ENCODE measurements at places on chromosomes 2 and 18.

GRCh38 chr2:69260666-69261065, 126.4 kb downstream of the GFPT1 start:
- DNase-seq, result no peak

- no peak for DNase-seq
These were observed 20.5 kb downstream of the SLC25A52 start for GRCh38 chr18:31740180-31740579.

- DNase-seq, result no peak
These were observed 63.3 kb downstream of the RPIA start for GRCh38 chr2:88754585-88755320.

DNA sequence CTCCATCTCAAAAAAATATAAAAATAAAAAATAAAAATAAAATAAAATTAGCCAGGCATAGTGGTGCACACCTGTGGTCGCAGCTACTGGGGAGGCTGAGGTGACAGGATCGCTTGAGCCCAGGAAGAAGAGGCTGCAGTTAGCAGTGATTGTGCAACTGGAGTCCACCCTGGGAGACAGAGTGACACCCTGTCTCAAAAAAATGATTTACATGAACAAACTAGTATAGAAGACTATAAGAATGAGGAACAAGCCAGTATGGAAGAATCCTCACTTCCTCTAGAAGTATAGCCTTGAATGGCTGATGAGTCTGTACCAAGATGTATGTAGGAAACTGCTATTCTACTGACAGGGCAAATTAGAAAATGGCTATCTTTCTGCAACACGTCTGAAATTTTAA, 10.9 kb downstream of the YES1 start:
- no peak for DNase-seq

- DNase-seq, result no peak
These were observed 117.9 kb upstream of the COL5A2 start for GRCh38 chr2:189297446-189297845.

GRCh38 chr2:18849841-18850578, 260.6 kb upstream of the NT5C1B start:
- DNase-seq, result no peak

- no peak for DNase-seq
These were observed 184.7 kb downstream of the SATB2 start for GRCh38 chr2:199273042-199273511.

GRCh38 chr18:31835528-31836133, 75.0 kb upstream of the SLC25A52 start:
- DNase-seq, result no peak

GRCh38 chr2:73828389-73828817, 358 bp upstream of the STAMBP start:
- no peak for DNase-seq

- DNase-seq, result peak; percentile 93
These were observed 15.8 kb upstream of the ZAP70 start for GRCh38 chr2:97697252-97698235.

DNA sequence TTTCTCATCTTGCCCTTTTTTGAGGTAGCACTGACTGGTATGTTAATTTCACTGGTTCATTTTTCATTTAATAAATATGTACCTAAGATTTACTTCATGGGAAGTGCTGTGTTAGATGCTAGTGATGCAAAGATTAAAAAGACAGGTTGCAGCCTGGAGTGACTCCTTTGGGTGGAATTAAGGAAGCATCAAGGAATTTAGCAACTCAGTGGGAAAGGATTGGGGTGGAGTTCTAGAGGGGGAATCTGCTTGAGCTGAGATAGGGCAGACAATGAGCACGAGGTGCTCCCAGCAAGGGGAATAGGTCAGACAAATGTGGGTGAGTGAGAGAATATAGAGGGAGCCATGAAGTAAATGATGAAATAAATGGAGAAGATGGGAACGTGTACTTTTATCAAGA, 57.0 kb downstream of the LYPD6 start:
- no peak for DNase-seq

DNA sequence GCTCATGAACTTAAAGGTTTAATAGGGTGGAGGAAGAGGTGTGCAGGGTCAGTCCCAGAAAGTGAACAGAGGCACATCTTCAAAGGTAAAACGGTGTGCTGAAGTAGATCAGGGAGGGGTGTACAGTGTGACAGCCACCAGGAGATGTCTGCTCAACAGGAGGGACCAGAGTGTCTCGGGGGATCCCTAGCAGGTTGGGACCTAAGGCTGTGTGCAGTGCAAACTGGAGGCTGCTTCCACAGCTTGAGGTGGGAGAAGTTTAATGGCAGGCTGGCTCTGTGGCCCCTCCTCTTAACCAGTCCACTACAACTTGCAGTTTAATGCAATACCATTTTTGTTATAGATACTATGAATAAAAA, 33.2 kb downstream of the PLA2R1 start:
- DNase-seq, result no peak

DNA sequence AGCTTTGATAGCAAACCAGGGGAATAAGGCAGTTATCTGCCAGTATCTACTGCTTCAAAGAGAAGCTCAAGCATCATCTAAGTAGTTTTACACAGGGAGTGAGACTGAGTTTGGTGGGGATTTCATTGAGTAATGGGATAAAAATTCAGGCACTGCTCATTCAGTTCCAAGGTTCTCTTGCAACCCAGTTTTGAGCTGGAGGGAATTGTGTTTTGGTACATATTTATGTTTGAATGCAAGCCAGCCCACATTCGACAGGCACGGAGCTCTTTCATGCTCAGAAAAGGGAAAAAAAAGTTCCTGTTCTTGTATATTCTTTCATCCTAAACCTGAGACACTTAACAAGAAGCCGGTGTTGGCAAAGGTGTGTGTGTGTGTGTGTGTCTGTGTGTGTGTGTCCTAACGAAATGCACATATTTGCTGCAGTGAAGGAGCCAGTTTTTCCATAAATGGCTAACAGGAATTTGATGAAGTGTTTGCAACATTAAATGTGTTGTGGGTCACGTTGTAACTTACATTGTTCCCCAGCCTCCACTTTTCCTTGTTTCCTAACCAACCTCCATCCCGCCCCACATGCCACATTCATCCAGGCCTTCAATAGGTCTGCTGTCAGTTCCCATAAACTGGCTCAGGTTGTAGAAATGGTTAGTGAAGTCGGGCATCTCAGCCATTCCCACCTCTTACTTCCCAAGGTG, 311.1 kb downstream of the TXNL1 start:
- no peak for DNase-seq

- DNase-seq, result peak; percentile 86
These were observed 69.4 kb upstream of the REV1 start for GRCh38 chr2:99559075-99559662.

GRCh38 chr2:195706161-195706900, 49.3 kb downstream of the SLC39A10 start:
- no peak for DNase-seq

- no peak for DNase-seq
These were observed 16.7 kb upstream of the RAPH1 start for GRCh38 chr2:203551778-203552177.

- no peak for DNase-seq
These were observed 36.4 kb upstream of the TBR1 start for GRCh38 chr2:161379740-161380139.

DNA sequence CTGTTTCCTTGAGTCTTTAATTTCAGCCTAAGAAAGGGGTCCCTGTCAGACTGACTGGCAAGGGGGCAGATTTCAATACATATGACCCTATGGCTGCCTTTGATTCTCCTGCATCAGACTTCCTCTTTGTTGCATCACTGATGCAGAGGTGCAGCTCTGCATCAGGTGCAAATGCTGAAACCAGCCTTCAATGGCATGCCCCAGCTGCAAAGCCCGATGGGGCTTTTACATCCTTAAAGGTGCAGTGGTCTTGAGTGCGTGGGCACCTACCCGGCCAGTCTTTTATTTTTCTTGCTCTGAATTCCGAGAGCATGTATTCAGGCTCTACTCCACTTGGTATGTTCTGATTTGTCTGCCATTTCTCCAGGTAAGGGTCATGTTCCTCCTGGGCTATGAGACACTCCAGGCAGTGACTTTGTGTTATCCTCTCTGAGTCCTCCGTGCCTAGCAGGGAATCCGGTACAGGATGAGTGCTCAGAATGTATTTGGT, 169.5 kb downstream of the MYCN start:
- DNase-seq, result no peak

DNA sequence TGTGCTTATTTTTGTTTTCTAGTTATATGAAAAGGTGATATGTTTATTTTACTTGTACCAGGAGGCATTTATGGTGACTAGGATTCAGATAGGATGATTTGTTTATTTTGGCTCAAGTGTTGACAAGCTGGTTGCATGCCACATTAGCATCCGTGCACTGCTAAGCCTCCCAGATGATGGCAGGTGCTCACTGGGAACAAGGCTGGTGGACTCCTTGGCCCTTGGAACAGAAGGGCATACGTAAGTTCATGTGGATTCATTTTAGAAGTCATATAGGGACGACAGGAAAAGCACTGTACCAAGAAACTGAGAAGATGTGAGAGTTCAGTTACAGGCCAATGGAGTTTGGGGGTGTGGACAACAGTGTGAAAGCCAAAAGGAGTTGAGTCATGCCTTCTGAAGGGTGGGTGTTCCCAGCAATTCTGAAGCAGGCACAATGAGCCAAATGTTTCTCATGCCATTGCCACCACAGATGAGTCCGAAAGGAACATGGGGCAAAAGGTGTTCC, 166.2 kb downstream of the PHLPP1 start:
- no peak for DNase-seq

DNA sequence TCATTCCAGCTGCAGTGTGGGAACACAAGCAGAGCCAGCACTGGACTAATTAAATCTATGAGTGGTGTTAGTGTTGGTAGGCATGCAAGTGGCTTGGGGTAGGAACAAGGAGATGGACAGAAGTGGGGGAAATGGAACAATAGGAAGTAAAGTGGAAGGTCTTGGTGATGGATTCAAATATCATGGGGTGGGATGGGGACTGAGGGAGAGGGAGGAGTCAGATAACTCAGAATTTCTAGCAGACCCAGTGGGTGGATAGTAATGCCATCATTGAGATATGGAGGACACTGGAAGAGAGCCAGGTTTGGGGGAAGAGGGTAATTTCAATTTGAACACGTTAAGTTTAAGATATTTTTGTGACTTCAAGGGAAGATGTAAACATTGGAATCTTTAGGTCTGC, 2.9 kb upstream of the LNPK start:
- no peak for DNase-seq

- DNase-seq, result no peak
These were observed 62.1 kb upstream of the DOCK10 start for GRCh38 chr2:225104321-225104720.

DNA sequence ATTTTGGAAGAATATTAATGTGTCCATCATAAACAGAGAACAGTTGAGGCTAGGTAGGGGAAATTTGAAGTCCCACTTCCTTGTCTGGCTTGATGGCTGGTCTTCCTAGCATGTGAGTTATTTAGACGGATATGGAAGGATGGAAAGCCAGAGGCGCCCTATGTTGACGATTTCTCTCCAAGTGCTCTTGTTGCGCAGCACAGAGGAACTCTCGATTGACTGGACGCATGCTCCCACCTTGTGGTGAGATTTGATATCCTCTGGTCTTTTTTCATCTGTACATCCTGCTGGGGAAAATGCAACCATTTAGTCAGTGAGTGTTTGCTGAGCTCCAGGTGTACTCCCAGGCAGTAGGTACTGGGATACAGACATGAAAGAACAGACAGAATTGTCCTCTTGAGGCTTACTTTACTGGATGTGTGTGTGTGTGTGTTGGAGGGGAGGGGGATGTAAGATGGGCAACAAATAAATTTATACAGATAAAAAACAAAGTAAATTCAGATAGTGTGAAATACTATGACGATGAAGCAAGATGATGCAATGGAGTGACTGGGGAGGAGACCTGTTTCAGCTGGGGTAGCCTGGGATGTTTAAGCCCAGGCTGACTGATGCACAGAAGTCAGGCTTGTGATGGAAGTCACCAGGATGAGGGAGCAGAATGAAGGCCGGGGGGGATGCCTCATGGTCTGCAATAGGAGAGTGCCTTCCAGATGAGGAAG, 137.2 kb downstream of the TRIM43 start:
- DNase-seq, result peak; percentile 92

- no peak for DNase-seq
These were observed 70.0 kb downstream of the ACKR3 start for GRCh38 chr2:236639461-236640235.

- no peak for DNase-seq
These were observed 1.8 kb downstream of the STRN start for GRCh38 chr2:36964496-36965058.

- DNase-seq, result no peak
These were observed 29.8 kb downstream of the KLF7 start for GRCh38 chr2:207135801-207136457.

DNA sequence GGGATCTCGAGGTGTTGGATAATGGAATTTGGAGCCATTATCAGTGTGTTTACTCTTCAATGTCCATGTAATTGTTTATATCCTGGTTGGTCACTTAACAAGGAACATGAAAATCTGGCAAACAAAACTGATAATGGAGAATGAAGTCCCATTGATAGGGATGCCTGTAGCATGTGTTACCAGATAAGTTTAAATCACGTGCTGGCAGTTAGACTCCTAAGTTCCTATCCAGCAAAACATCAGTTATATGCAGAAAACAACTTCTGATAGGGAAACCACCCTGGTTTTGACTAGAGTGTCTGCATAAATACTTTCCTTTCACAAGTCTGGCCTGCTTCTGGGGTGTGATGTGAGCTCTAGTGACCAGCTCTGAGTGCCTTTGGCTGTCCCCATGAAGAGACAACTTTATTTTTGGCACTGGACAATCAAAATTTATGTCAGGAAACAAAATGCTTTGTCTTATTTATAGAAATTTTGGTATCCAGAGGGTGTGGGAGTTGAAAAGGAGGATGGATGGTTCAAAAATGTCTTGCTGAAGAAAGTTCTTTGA, 82.0 kb downstream of the FHOD3 start:
- no peak for DNase-seq

DNA sequence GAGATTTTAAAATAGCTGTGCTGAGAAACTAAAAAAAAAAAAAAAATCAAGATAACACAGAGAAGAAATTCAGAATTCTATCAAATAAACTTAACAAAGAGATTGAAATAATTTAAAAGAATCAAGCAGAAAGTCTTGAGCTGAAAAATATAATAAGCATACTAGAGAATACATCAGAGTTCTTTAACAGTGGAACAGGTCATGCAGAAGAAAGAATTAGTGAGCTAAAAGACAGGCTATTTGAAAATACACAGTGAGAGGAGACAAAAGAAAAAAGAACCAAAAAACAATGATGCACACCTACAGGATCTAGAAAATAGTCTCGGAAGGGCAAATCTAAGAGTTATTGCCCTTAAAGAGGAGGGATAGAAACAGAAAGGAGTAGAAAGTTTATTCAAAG, 548.1 kb downstream of the ADCYAP1 start:
- DNase-seq, result no peak

GRCh38 chr2:233034091-233034882, 1.8 kb downstream of the NEU2 start:
- DNase-seq, result no peak

- no peak for DNase-seq
These were observed 80.9 kb downstream of the SP100 start for GRCh38 chr2:230496891-230497290.

Measured in Ammon's horn (tissue), 1 donor.